Esophagus squamous epithelium (tissue), 5 donors: ENCODE measurements at places on chromosomes 7 and 10. TPM values are rescaled to one million over a fixed set of nuclear protein-coding genes. Genes with fewer than 3 reads are reported as not detected.

DNA sequence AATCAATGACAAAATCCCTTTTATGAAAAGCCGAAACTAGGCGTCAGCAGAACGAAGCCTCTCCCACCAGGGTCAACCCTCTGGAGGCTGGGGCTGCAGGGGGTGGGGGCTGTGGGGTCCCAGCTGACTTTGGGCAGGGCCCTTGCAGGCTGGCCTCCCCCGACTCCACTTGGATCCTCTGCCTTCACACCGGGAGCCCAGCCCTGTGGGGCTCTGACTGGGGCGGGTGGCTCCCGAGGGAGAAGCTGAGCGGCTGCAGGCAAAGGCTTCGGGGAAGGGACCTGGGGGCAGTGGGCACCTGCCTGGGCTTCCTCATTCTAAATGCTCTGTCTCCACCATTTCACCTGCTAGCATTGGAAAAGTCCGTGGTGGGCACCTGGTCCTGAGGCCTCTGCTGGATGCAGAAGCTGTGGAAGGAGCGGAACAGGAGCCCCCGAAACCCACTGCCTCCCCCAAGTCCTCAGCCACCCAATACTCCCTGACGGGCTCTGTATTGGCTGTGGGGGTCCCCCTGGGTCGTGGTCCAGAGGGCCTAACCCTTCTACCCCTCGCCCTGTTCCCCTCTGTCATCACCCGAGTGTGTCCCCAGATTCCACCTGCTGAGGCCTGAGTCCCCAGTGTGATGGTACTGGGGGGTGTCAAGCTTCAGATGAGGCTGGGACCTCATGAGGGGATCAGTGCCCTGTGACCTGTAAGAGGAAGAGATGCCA, 108.6 kb downstream of the DNAJB6 start:
- no peak for DNase-seq

DNA sequence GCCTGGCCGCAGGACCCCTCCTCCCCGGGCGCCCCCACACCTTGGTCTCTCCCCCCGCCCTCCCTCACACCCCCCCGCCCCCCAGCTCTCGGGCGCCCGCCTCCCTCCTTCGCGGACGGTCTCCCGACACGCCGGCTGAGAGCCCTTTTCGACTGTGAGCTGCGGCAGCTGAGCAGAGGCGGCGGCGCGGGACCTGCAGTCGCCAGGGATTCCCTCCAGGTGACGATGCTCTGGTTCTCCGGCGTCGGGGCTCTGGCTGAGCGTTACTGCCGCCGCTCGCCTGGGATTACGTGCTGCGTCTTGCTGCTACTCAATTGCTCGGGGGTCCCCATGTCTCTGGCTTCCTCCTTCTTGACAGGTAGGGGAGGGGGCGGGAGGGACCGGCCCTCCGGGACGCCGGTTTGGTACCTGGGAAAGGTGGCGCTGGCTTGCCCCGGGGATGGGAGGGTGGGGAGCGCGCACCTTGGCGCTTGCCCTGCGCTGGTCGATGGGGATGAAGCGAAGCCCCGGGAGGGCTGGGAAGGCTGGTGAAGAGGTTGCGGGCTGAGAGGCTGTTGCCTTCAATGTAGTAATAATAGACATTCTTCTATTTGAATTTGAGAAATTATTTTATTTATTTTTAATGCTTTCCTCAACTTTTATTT, at the start of gene BMPER:
TSS of gene BMPER (plus strand) at position 151 of the 644 bp plus-strand sequence. CDS start at position 226, 75 bp downstream.
- no peak for DNase-seq

DNA sequence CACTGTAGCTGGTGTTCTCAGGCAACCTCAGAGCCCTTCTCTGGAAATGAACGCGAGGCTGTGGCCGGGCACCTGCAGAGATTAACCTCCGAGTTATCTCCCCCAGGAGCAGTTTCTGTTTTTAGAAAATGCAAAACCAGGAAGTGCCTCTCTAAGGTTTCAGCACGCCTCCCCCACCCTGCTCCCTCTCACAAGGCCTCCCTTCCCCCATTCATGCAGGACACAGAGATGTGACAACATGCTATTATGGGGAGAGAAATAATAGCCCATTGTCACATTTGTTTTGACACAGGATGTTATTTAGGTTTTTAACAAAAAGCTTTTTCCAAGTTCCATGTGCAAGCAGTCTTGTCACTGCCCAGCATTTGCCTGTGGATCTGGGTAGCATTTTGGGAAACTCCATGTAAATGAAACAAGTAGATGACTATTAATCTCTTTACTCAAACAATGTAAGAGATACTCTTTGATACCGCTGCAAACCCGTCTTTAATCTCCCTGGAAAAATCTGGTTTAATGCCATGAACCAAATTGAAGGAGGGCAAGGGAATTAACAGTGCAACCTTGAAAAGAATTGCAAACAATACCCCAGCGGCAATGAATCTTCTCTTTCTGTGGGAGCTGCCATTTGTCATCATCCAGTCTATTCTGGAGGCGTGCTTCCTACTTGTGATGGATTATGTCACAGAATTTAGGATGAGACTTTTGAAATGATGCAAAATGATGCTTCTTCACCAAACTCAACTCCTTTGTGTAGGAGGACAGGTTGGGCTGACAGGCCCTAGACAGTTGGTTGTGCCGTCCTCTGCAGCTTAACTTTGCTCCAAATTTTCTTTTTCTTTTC, 86.5 kb upstream of the NMT2 start:
- no peak for DNase-seq

DNA sequence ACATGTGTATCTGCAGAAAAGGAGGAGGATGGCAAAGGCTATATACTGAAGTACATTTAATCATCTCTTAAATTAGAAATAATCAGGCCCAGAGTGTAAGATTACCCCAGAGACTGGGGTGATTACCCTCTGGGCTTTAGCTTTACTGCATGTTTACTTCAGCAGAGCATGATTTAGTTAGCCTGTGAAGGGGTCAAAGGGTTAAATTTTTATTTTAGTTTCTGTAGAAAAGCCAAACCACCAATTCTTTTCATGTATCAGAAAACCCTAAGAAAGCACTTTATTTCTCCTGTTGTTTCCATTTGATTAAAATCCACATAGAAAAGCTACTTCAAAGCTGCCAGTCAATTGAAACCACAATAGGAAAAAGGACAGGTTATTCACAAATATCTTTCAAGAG, 101.5 kb upstream of the LSM8 start:
- no peak for DNase-seq

- DNase-seq: no peak
Observed at GRCh38 chr7:105196473-105196872, 182.5 kb downstream of the KMT2E start.

The TET1 gene
- total RNA-seq: 0.48 TPM

DNA sequence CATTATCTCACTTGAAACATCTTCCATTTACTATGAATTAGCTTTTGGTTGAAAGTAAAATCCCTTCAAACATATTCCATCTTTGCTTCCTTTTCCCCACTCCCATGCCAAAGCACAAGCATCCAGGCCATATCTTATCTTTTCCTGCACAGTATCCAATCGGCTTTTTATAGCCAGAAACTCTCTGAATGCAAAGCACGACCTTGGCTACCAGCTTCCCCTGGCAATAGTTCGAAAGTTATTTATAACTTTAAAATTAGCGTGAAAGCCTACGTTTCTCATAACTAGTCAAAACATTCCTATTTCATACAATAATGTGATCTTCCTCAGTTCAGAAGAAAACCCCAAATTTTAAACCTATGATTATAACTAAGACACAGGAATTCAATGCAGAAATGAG, 440 bp downstream of the CTNNA3 start:
- DNase-seq: no peak

The ZCWPW1 gene
- total RNA-seq: 1.9 TPM

The CCDC71L gene
- total RNA-seq: 4.0 TPM

DNA sequence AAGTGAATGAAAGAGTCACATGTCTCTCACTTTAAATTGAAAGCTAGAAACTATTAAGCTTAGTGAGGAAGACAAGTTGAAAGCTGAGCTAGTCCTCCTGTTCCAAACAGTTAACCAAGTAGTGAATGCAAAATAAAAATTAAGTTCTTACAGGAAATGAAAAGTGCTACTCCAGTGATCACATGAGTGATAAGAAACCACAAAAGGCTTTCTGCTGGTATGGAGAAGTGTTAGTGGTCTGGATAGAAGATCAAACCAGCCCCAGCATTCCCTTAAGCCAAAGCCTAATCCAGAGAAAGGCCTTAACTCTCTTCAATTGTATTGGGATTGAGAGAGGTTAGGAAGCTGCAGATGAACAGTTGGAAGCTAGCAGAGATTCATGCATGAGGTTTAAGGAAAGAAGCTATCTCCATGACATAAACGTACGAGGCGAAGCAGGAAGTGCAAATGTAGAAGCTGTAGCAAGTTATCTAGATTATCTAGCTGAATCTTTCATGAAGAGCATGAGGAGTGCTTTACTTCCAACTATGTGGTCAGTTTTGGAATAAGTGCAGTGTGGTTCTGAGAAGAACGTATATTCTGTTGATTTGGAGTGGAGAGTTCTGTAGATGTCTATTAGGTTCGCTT, 261.6 kb downstream of the MDFIC start:
- no peak for DNase-seq

DNA sequence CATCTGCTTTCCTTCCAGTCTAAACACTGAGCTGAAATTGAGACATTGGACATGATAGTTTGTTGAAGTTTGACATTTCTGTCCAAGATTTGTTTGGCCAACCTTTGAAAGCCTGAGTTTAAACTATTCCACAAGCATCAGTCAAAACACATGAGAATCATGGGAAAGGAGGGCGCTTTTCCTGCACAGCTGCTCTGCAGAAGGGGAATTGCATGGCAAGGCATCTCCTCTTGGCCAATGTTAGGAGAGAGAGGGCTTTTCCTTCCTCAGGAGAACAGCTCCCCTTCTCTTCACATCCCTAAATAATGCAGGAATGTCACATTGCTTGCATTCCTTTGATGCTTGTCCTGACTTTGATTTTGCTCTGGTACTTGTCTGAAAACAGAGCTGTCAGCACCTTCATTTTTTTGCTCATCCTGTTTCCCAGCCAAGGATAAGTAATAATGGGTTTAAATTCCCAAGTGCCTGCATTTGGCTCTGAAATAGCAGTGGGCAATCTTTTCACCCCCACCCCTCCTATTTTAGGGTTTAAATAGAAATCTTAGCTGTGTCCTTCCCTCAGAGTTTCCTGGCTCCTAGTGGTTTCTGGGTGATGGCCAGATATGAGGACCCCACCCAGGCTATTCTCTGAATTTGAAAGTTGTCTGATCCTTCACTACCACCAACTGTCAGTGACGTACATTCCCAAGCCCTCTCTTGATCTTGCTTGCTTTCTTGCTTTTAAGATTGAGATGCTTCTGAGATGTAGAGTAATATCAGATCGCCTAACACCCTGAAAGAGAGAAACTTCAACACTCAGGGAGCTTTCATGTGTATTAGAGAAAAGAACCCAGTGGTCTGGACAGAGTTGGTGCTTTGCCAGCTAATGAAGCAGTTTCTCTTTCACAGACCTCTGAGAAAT, 75.2 kb upstream of the NPVF start:
- no peak for DNase-seq

GRCh38 chr7:55214707-55215106, 150.4 kb upstream of the LANCL2 start:
- DNase-seq: no peak

DNA sequence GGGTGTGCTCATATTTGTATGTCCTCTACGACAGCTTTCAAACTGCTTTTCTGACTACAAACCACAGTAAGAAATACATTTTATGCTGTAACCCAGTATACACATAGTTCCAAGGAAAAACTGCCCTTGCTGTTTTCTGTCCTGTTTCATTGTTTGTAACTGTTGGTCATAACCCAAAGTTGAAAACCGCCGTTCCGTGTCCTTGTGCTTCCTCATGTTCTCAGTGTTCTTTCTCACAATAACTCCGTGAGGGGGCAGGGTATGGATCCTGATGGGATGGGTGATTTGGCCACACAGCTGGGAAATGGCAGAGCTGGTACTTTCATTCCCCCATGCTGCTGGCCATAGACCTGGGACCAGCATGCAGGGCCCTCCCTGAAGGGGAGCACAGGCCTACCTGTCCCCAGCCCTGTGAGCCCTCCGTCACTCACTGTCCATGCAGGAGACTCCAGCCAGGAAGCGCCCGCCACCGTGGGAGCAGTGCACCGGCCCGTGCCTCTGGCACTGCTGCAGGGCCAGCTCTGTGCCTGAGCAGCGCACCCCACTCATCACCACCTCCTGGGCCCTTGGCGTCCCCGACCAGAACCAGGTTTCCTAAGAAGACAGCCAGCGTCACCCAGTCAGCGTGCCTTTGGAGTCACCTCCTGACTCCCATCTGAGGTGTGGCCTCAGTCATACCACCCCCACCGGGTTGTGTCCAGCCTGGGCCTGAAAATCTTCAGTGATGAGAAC, 12.7 kb downstream of the LOXL4 start:
- DNase-seq: no peak

DNA sequence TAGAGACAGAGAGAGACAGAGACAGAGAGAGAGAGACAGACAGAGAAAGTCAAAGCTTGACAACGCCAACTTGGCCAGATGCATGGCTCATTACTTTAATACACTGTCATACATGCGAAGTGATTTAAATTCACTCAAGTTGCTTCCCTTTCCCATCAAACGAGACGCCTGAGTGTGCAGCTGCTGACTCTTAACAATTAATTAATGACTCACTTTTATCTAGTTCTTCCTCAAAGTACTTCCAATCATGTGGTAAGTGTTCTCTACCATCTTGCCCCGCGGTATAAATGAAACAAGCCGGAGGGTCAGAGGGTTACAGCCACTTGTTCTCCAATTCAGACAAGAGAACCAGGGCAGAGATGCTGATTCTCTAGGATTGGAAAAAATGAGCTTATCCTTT, 90.8 kb downstream of the SFMBT2 start:
- DNase-seq: no peak

DNA sequence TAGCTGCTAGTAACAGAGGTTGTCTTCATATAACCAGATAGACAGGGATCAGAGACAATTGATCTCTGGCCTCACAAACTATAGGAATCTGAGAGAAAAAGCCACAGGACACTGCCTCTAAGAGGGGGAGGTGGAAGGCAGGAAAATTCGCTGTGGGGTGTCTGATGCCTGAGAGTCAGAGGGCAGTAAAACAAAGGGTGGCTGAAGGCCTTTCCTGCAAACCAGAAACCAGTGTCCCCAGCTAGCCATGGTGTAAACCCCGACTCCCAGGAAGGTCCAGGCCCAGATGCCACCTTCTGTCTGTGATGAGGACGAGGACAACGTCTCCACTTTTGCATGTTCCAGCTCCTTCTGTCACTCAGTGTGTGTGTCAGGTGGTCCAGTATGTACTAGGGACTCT, 215.1 kb downstream of the ADARB2 start:
- no peak for DNase-seq

DNA sequence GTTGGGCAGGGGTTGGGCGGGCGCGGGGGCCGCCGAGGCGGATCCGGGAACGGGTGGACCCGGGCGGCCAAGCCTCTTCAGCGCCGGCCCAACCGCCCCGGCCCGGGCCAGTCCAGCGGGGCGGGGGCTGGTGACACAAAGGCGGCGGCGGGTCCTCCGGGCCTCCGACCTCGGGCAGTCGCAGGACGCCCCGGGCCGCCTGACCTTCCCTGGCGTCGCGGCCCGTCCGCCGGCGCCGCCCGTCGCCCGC, 54.2 kb downstream of the METTL2B start:
- DNase-seq: no peak

GRCh38 chr10:88336334-88336733, 246.8 kb downstream of the RNLS start:
- DNase-seq: no peak

- no peak for DNase-seq
Observed at GRCh38 chr10:61620506-61620905, 42.2 kb upstream of the CABCOCO1 start.

GRCh38 chr10:27618036-27618615, 114.0 kb downstream of the RAB18 start:
- DNase-seq: no peak

The RHBDD2 gene
- 38.2 TPM for total RNA-seq

- no peak for DNase-seq
Observed at GRCh38 chr7:112160771-112161150, 45.4 kb downstream of the DOCK4 start.

The PLEKHS1 gene
- total RNA-seq: not detected
